ENCODE measurements at places on chromosomes 3 and 15.

DNA sequence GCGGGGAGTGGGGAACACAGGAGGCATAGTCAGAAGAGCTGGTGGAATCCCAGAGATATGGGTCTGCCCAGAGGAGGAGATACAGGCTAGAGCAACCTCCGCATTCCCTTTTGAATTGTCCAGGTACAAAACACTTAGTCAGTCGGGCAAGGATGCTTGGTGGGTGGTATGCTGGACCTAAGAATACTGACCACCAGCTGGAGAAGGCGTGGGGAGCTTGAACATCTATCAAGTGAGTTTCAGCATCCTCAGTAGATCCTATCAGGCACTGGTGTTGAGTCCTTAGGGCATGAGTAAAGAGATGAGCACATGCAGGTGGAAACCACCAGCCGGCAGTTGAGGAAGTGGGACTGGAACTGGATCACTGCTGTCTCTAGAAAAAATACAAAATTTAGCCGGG lies 14.7 kb upstream of the DIS3L start:
- DNase-seq, result no peak

- no peak for DNase-seq
These were observed 4.6 kb upstream of the SKIL start for GRCh38 chr3:170352936-170353335.

DNA sequence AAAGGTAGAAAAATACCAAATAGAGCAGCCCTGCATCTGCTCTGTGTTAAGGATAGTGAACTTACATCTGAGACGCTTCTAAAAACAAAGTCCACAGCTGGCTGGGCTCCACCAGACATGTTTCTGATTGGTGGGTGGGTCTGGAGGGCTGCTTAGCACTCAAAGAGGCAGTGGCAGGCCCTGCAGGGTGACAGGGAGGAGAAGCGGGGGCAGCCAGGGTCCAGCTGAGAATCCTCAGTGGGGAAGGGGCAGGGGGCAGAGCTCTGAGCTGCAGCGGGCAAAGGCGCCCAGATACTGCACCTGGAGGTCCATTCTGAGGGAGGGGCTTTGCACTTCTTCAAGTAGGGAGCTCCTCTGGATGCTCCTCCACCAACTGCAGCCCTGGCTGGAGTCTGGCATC lies 28.1 kb downstream of the PRR23E start:
- no peak for DNase-seq

DNA sequence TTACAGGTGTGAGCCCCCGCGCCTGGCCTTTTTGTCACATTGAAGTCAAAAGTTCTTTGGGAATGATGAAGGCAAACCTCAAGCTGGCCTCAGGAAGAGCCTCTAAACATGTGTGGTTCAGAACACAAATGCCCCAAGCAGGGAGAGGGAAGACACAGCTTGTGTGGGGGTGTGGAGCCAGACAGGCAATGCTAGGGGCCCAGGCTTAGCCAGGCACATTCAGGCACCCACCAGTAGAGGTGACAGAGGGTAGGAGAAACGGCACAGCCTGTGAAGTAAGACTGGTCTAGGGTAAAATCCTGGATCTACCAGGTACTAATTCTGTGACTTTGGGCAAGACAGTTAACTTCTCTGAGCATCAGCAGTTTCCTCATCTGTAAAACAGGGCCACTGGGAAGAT lies 3.5 kb downstream of the HDC start:
- no peak for DNase-seq

GRCh38 chr15:101114166-101114565 lies 137.7 kb downstream of the CHSY1 start:
- no peak for DNase-seq

- peak; percentile 58 for DNase-seq
These were observed 10.0 kb downstream of the DUSP7 start for GRCh38 chr3:52046186-52046901.

DNA sequence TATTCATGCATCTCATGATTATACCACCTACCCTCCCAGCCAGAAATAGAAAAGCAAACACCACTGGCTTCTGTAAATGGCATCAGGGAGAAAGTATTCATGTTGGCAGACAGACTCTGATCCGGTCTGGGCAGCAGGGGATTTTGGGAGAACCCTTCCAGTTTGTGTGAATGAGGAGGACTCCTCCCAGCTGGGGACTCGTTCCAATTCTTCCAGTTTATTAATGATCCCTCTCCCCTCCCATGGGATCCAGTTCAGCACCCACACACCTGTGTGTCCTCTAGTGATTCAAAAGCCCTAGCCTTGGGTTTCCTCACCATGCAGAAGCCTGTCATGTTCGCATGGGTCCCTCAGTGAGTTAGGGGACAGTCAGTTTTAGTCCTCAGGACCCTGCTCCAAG lies 110.9 kb downstream of the IQSEC1 start:
- DNase-seq, result no peak

DNA sequence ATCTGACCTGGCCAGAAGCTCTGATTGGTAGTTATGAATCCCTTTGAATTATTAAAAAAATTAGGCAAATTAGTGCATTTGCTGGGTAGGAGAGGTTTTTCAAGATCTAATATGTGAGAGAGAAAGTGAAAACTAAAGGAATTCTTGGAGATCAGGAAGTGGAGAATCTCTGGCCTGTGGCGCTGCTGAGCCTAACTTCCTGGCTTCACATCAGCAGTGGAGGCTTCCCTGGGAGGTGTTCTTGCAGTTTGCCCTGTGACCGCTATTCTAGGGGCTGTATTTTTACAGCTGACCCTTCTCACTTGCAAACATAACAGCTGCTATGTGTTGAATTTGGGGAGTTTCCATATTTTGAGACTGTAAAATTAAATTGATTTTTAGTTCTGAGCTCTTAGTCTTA lies 166.4 kb downstream of the ATG7 start:
- peak; percentile 97 for DNase-seq

GRCh38 chr3:174945951-174946350 lies 86.8 kb downstream of the NAALADL2 start:
- no peak for DNase-seq

GRCh38 chr3:27681249-27681748 lies 40.8 kb downstream of the EOMES start:
- DNase-seq, result peak; percentile 60

DNA sequence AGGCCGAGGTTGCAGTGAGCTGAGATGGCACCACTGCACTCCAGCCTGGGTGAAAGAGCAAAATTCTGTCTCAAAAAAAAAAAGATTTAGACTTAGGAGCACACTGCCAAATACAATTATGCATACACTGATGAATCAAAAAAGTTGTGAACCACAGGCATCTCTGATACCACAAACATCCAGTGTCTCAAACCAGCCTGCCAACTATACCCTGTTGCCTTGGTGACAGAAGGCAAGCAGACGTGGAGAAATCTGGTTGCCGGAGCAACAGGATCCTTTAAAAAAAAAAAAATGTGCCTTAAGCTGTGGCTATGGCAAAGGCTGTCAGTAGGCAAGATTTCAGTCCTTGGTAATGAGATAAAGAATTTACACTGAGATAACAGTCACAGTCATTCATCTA lies 202.3 kb downstream of the NEK10 start:
- DNase-seq, result peak; percentile 26

DNA sequence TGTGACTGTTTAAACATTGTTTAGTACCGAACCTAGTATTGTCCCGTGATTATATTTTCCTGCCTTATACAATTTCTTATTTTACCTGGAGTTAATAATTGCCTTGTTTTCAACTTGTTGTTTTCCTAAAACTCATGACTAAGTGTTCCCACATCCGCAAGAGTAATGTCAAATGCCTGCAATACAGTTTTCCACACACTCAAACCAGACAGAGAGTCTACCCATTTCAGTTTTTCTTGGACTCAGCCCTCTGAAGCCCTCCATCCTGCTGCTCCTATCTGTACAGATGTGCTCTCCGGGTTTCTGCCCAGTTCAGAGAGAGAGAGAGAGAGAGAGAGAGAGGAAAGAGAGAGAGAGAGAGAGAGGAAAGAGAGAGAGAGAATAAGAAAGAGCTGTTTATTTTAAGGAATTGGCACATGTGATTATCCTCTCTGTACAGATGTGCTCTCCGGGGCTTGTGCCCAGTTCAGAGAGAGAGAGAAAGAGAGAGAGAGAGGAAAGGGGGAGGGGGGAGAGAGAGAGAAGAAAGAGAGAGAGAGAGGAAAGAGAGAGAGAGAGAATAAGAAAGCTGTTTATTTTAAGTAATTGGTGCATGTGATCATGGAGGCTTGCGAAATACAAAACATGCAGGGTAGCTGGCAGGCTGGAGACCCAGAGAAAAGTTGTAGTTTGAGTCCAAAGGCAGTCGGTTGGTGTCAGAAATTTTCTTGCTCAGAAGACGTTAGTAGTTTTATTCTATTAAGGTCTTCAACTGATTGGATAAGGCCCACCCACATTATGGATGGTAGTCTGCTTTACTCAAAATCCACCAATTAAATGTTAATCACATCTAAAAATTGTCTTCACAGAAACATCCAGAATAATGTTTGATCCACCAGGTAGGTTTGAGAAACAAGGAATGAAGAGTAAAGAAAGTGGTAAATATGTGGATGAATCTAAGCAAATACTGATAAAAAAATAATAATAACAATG lies 104.1 kb upstream of the GOLGA8J start:
- DNase-seq, result no peak

GRCh38 chr3:147030274-147030673 lies 376.1 kb downstream of the ZIC4 start:
- no peak for DNase-seq

GRCh38 chr3:192068464-192069254 lies 607.7 kb downstream of the PYDC2 start:
- no peak for DNase-seq

- no peak for DNase-seq
These were observed 400.7 kb downstream of the FGF12 start for GRCh38 chr3:192326656-192327055.

DNA sequence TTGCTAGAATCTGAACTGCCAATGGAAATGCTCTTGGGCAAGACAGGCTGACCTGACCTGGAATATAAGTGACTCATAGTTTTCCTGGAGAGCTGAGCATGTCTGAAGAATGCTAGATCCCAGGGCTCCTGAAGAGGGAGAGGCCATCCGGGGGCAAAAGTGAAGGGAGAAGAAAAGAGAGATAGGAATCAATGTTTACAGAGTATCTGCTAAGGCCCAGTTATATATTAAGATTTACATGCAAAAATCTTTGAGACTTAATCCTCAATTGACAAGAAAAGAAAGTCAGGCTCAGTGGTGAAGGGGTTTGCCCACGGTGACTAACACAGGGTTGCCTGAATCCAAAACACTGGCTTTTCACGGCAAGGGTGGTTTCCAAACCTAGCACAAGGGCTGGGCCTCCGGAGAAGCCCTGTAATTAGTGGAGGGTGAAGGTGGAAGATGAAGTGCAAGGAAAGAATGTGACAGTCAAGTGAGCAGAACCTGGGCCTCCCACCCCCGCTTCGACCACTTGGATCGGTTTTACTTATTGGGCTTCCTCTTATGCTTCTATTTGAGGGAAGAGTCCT lies 91.7 kb upstream of the FGF12 start:
- peak; percentile 28 for DNase-seq

- no peak for DNase-seq
These were observed 87.1 kb upstream of the PLSCR5 start for GRCh38 chr3:146692254-146692653.

Measured in smooth muscle cell of the brain vasculature (primary cell).